ENCODE measurements at places on chromosomes 5 and 9. TPM values are rescaled to one million over a fixed set of nuclear protein-coding genes. Genes with fewer than 3 reads are reported as not detected.

The SGCD gene
- 22.0 TPM for total RNA-seq

The VAV2 gene
- 19.4 TPM for total RNA-seq

The SLC36A1 gene
- total RNA-seq: 8.4 TPM

The SLC2A8 gene
- total RNA-seq: 15.7 TPM

The MYMK gene
- total RNA-seq: not detected

The SLC4A9 gene
- total RNA-seq: not detected

The SPINK13 gene
- total RNA-seq: not detected

The STPG3 gene
- total RNA-seq: 0.66 TPM

The TBC1D9B gene
- total RNA-seq: 56.4 TPM

The ANKRD31 gene
- total RNA-seq: under 0.01 TPM

The TAL2 gene
- total RNA-seq: 0.29 TPM

The C5orf58 gene
- total RNA-seq: not detected

The ZNF618 gene
- 10.4 TPM for total RNA-seq

The AFAP1L1 gene
- 5.1 TPM for total RNA-seq

The FOXD4 gene
- 0.17 TPM for total RNA-seq

The ANKS6 gene
- total RNA-seq: 16.4 TPM

The PDE6A gene
- not detected for total RNA-seq

The NEUROG1 gene
- total RNA-seq: not detected

The CDKN2B gene
- total RNA-seq: 42.2 TPM

The PCDHGB1 gene
- total RNA-seq: 4.4 TPM

The NPDC1 gene
- 22.1 TPM for total RNA-seq

The EPB41L4B gene
- total RNA-seq: 0.15 TPM

The TLX3 gene
- total RNA-seq: not detected

The ARHGEF39 gene
- total RNA-seq: 2.9 TPM

The SPINK5 gene
- not detected for total RNA-seq

The GPRIN1 gene
- 6.3 TPM for total RNA-seq

The NR5A1 gene
- total RNA-seq: not detected

The ELOVL7 gene
- total RNA-seq: 0.33 TPM

The TEK gene
- 6.4 TPM for total RNA-seq

The PCDHGA9 gene
- total RNA-seq: 8.0 TPM

The PFN3 gene
- total RNA-seq: not detected

The SLC6A3 gene
- total RNA-seq: under 0.01 TPM

The SLC6A19 gene
- not detected for total RNA-seq

The HACD4 gene
- 16.3 TPM for total RNA-seq

The ANKRD33B gene
- total RNA-seq: 25.0 TPM

The FOXD4L6 gene
- total RNA-seq: not detected

The RBM18 gene
- total RNA-seq: 8.9 TPM

The JAKMIP2 gene
- total RNA-seq: 0.50 TPM

The PCDHB11 gene
- total RNA-seq: not detected

The DOCK2 gene
- total RNA-seq: 3.1 TPM

The MYOT gene
- not detected for total RNA-seq

The MLANA gene
- not detected for total RNA-seq
